ENCODE measurements at places on chromosomes 13 and 19. TPM values are rescaled to one million over a fixed set of nuclear protein-coding genes. Genes with fewer than 3 reads are reported as not detected.

The S1PR4 gene
- 0.33 TPM for total RNA-seq

The CD22 gene
- not detected for total RNA-seq

The HCST gene
- total RNA-seq = not detected

The SSC5D gene
- 0.13 TPM for total RNA-seq

The EDNRB gene
- total RNA-seq = 4.0 TPM

The ZNF799 gene
- total RNA-seq = 6.1 TPM

The TRPM4 gene
- 9.8 TPM for total RNA-seq

The TDRD12 gene
- 0.40 TPM for total RNA-seq

The KLK8 gene
- total RNA-seq = not detected

Measured in pulmonary artery endothelial cell (primary cell).